Fibroblast of lung (primary cell): ENCODE measurements at places on chromosomes 3 and 15. TPM values are rescaled to one million over a fixed set of nuclear protein-coding genes. Genes with fewer than 3 reads are reported as not detected.

- no peak overlapping the region for H3K27ac ChIP-seq
- no peaks in the 10 kb centered on the region for H3K27me3 ChIP-seq
- no peak overlapping the region for H3K4me3 ChIP-seq
- no peaks in the 10 kb centered on the region for H3K36me3 ChIP-seq
- peaks cover 3% of the 10 kb centered on the region for H3K4me1 ChIP-seq
Observed at GRCh38 chr3:31942446-31942845, 38.6 kb downstream of the OSBPL10 start.

DNA sequence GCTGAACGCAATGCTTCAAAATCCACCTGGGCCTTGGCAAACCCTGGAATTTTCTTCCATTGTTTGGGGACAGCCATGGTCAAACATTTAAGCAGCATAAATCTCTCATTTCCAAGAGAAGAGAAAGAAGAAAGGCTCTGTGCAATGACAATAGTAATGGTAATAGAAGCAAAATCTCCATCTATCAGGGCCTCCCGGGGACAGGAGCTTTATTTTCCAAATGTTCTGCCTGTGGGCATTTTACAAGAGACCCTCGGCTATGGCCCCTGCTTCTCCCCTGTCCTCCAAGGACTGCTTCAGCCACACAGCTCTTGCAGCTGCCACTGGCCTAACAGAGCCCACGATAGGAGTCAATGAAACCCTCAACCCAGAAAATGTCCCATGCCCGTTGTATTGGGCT lies 12.7 kb upstream of the FAM240A start:
- H3K4me1 ChIP-seq, result no peaks in the 10 kb centered on the region
- H3K27ac ChIP-seq, result no peak overlapping the region
- H3K36me3 ChIP-seq, result no peaks in the 10 kb centered on the region
- no peak for DNase-seq

- DNase-seq, result no peak
- no peak overlapping the region for H3K4me3 ChIP-seq
- H3K36me3 ChIP-seq, result no peaks in the 10 kb centered on the region
- H3K27ac ChIP-seq, result no peak overlapping the region
- H3K4me1 ChIP-seq, result no peaks in the 10 kb centered on the region
- no peaks in the 10 kb centered on the region for H3K27me3 ChIP-seq
Observed at GRCh38 chr3:2568156-2568555, 469.5 kb downstream of the CNTN4 start.

GRCh38 chr3:37711721-37712120 lies 150.0 kb upstream of the CTDSPL start:
- no peaks in the 10 kb centered on the region for H3K36me3 ChIP-seq
- H3K27ac ChIP-seq, result no peak overlapping the region
- H3K27me3 ChIP-seq, result peaks cover 2% of the 10 kb centered on the region
- no peak for DNase-seq

DNA sequence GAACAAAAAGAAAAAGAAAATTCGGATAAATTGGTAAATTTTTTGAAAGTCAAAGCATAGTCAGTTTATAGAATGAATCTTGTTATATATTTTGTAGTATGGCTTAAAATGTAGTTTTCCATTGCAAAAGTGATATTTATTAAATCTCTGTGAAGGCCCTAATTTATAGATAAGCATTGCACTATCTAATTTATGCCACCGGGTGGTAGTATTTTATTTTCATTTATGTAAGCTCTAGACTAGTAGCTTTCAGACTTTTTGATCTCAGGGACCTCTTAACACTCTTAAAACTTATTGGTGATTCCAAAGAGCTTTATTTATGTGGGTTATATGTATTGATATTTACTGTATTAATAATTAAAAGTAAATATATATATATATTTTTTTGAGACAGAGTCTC lies 133.9 kb upstream of the LRRFIP2 start:
- H3K4me3 ChIP-seq, result no peak overlapping the region
- no peaks in the 10 kb centered on the region for H3K36me3 ChIP-seq
- DNase-seq, result peak; percentile 30

DNA sequence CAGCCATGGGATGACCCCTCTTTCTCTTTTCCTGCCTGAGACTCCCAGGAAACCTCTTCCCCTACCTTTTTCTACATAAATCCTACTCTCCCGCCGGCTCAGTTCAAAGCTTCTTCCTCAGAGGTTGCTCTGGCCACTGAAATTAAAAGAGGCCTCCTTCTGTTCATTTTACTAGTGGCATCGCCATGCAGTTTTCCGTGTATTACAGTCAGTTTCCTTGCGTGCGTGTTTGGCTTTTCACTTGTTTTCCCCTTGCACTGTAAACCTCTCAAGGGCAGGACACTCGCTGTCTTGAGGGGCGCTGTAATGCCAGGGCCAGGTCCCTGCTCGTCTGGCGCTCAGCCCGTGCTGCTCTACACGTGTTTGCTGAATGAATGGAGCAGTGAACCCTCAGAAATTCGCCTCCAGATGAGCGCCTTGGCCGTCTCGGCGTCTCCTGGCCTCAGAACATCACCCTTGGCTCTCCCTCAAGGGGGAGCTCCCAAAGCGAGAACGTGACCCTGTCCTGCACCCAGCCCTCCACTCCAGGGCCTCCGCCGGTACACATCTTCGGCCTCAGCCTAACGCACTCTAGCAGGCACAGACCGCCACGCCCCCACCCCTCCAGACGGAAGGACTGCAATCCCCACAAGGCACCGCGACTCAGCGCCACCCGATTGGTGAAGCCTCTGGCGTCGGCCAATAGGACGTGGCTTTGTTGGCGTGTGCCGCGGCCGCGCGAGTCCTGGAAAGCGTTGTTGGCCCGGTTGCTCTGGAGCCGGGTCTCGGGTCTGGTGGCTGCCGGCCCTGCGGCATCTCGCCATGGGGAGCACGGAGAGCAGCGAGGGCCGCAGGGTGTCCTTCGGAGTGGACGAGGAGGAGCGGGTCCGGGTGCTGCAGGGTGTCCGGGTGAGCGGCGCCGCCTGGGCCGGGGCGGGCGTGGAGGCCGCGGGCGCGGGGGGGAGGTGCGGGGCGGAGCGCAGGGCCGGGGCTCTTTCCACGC lies at the start of gene CHCHD6:
CHCHD6 (plus strand) TSS at position 729 of the 982 bp plus-strand sequence; CDS start at position 802, 73 bp downstream.
- peak; percentile 95 for DNase-seq
- no peaks in the 10 kb centered on the region for H3K4me1 ChIP-seq
- no peaks in the 10 kb centered on the region for H3K27me3 ChIP-seq
- H3K27ac ChIP-seq, result no peak within 1 kb of the TSS

Gene TF
- total RNA-seq, result under 0.01 and 0.33 TPM in 2 replicates

DNA sequence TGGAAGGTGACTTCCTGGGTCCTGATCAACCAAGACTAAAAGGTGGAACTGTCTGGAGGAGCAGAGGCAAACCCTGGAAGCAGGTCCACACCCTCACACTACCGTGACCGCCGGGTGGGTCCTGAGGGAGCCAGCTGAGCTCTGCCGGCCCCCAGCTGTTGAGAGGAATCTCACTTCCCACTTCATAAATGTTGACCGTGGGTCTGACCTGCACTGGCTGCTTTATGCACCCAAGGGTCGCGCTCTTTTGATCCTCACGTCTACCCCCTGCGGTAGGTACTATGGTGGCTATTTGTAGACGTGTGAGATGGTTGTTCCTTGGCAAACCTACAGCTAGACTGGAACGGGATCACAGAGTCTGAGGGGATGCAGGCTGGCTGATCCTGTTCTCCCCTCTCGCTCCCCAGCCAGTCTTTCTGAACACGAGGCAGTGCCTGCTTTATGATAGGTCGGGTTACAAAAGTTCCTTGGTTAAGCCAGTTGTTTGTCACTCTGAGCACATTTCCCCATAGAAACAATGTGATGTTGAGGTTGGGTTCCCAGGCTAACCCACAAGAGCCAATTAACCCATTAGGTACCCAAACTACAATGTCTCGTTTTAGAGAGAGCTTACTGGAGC lies 113.0 kb upstream of the ETV5 start:
- no peak overlapping the region for H3K27ac ChIP-seq
- DNase-seq, result no peak
- no peak overlapping the region for H3K4me3 ChIP-seq
- no peaks in the 10 kb centered on the region for H3K36me3 ChIP-seq

DNA sequence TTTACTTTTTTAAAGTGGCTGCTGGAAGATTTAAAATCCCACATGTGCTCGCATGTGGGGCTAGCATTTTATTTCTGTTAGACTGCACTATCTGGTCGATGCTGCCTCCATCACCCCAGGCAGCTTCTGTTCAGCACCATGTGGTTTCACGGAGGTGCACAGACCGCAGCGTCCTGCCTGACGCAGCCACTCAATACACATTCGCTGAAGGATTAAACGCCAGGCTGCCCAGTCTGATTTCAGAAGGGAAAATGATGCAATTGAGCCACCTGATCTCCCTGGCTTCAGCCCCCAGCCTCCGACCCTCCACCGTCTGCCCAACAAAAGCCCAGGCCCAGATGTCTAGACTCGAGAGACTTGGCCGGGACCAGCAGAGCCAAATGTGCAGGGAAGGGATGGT lies 84.5 kb downstream of the MEGF11 start:
- H3K4me3 ChIP-seq, result no peak overlapping the region
- H3K27me3 ChIP-seq, result peaks cover 3% of the 10 kb centered on the region
- no peak overlapping the region for H3K27ac ChIP-seq
- DNase-seq, result no peak

Gene GALNT15
- total RNA-seq, result 37.7 and 47.3 TPM in 2 replicates

Gene VGLL3
- total RNA-seq, result 41.1 and 53.7 TPM in 2 replicates

Gene CCK
- 0.33 and 1.0 TPM in 2 replicates for total RNA-seq

DNA sequence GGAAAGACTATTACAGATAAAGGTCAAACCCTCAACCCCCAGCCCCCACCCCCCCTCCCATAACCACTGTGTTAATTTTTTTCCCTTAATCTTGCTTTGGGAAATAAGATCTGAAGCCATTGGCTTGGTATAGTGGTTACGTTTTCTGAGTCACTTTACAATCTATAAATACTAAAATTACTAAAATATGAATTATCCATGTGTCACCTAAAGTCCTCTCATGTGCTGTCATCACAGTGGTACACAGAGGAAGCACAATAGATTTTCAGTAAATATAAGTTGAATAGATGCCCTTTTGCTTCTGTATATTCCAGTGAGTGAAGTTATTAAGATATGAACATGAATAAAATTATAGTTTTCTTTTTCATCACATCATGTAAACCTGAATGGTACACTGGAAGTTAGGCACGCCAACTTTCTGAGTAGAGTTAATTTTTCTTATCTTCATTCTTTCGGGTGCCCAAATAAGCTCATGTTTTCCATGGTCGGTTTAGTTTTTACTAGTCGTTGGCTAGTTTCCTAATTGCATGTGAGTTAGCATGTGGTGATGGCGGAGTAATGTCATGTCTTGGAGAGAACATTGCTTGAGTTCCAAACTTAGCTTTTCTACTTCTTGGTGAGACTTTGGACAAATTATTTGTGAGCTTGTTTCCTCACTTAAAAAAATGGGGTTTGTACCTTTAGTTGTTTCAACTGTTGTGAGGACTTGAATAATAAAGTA lies 11.5 kb downstream of the PPP4R2 start:
- H3K4me3 ChIP-seq, result no peak overlapping the region
- no peak overlapping the region for H3K27ac ChIP-seq

Gene SLC30A4
- 9.8 and 12.2 TPM in 2 replicates for total RNA-seq

DNA sequence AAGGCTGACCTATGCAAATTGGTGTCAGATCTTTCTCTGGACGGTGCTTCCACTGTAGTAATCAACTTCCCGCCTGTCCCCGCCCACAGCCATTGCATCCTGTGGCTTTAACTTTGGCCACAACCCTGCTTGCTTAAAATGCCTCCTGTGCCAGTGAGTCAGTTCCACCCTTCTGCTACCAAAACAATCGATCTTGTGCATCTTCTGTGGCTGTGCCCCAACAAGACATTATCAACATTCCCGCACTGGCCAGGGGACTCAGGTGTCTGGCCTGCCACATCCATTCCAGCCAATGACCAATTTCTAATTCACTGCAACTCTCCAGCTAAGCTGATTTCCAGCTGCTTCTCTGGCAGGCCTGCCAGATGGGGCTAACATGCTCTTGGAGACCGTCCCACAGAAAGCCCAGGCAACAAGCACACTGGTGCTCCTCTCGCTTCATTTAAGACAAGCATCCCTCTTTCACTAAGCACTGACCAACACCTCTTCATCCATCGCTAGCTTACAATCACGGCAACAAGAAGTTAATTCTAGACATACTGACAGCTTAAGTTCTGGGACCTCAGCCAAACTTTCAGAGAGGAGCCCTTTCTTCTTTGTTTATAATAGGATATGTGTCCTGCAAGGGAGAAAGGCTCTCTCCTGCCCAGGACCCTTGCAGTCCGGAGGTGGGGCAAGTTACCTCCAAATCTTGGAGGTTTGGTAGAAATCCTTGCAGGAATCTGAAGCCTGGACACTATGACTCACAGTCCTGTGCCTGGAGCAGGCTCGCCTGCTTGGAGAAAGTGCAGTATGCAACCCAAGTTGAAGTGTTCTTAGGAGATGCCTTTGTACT lies 6.7 kb downstream of the CA12 start:
- H3K27ac ChIP-seq, result peak overlapping the region; percentile 77
- no peak overlapping the region for H3K4me3 ChIP-seq
- no peaks in the 10 kb centered on the region for H3K27me3 ChIP-seq
- peaks cover 38% of the 10 kb centered on the region for H3K4me1 ChIP-seq
- DNase-seq, result peak; percentile 87

DNA sequence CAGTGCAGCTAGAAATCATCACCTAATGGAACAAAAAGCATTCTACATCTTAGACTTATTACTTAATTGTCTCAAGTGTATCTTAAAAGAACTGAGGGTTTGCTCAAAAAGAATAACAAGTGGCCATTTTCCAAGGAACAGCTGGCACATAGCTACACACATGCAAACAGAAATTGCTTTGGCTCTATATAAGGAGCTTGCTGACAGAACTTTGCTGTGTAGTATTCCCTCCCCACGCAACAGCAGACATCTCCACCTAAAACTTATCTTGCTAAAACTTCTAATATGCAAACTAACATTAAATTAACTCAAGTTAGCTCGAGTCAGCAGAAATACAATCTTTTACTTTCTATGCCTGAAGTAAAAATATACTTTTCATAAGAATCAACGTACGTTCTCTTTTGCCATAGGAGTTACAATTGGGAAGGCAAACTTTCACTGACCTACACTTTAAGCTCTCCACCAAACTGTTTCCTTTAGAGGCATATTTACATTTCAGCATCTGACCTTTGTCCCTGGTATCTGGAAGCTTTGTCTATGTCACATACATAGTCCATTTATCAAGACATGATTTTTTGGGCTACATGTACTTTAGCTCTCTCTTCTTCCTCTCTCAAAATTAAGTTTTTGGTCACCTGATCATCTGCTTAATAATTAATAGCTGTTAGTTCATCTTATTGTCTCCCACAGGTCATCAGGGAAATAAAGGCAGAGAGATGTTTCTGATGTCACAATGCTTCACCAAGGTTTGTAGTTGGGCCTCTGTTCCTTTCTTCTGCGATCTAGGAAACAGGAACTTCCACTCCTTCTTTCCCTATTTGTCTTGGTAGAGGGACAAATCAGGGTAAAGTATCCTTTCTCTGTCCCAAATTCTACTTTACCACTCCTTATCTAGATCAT lies 163.4 kb upstream of the AGTR1 start:
- no peak overlapping the region for H3K27ac ChIP-seq
- no peaks in the 10 kb centered on the region for H3K4me1 ChIP-seq
- no peaks in the 10 kb centered on the region for H3K36me3 ChIP-seq
- no peak for DNase-seq
- H3K27me3 ChIP-seq, result no peaks in the 10 kb centered on the region
